T follicular helper cell (primary cell): ENCODE measurements at places on chromosomes 2 and 18.

DNA sequence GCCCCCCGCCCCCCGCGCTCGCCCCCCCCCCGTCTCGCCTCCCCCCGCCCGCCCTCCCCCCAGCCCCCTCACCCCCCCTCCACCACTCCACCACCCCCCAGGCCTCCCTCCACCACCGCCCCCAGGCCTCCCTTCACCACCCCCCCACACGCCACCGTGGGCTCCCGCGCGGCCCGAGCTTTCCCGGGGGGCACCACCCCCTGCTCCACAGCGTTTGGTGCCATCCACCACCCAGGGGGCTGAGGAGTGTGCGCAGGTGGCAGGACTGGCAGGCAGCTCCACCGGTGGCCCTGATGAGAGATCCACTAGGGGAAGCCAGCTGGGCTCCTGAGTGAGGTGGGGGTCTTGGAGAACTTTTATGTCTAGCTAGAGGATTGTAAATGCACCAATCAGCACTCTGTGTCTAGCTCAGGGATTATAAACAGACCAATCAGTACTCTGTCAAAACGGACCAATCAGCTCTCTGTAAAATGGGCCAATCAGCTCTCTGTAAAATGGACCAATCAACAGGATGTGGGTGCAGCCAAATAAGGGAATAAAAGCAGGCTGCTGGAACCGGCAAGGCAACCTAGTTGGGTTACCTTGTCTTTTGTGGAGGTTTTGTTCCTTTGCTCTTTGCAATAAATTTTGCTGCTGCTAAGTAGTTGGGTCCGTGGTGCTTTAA lies 43.0 kb upstream of the ITSN2 start:
- DNase-seq: no peak

DNA sequence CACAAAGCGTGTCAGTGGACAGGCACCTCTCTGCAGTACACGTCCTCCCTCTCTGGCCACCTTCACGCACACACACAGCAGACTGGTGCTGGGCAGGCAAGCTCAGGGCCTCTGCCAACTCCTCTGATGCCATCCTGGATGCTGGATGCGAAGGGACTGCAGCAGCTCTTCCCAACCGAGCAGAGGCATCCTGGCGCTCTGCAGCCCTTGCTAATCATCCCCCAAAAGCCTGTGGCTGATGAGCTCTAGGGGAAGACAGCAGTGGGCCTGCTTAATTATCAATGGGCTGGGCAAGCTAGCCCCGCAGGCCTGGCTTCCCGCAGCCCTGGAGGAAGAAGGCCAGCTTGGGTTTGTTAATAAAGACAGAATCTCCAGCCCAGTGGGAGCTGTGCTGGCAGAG lies 71.3 kb upstream of the TEX51 start:
- DNase-seq: no peak

GRCh38 chr2:80112790-80113189 lies 191.8 kb downstream of the LRRTM1 start:
- no peak for DNase-seq

GRCh38 chr2:72864500-72864899 lies 22.7 kb upstream of the SPR start:
- no peak for DNase-seq

GRCh38 chr18:80200932-80201672 lies 46.2 kb downstream of the PARD6G start:
- no peak for DNase-seq

GRCh38 chr18:58863539-58864145 lies 1.0 kb upstream of the ZNF532 start:
- peak; percentile 5 for DNase-seq

DNA sequence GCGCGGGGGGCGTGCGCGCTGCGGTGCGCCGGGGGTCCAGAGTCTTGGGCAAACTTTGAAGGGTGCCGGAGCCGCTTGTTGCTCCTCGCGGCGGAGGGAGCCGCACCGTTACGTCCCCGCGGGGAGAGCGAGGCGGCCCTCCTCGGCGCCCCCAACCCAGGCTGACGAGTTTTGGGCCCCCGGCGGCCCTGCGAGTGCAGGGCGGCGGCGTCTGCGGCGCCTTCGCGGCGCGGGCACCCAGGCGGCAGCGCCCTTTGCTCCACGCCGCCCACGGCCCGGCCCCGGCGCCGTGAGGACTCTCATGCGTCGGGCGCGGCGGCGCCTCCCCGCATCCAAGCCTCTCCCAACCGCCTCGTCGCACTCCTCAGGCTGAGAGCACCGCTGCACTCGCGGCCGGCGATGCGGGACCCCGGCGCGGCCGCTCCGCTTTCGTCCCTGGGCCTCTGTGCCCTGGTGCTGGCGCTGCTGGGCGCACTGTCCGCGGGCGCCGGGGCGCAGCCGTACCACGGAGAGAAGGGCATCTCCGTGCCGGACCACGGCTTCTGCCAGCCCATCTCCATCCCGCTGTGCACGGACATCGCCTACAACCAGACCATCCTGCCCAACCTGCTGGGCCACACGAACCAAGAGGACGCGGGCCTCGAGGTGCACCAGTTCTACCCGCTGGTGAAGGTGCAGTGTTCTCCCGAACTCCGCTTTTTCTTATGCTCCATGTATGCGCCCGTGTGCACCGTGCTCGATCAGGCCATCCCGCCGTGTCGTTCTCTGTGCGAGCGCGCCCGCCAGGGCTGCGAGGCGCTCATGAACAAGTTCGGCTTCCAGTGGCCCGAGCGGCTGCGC lies 814 bp downstream of the FZD7 start:
- DNase-seq: peak; percentile 10

GRCh38 chr2:53813151-53813550 lies 26.3 kb downstream of the ERLEC1 start:
- no peak for DNase-seq

DNA sequence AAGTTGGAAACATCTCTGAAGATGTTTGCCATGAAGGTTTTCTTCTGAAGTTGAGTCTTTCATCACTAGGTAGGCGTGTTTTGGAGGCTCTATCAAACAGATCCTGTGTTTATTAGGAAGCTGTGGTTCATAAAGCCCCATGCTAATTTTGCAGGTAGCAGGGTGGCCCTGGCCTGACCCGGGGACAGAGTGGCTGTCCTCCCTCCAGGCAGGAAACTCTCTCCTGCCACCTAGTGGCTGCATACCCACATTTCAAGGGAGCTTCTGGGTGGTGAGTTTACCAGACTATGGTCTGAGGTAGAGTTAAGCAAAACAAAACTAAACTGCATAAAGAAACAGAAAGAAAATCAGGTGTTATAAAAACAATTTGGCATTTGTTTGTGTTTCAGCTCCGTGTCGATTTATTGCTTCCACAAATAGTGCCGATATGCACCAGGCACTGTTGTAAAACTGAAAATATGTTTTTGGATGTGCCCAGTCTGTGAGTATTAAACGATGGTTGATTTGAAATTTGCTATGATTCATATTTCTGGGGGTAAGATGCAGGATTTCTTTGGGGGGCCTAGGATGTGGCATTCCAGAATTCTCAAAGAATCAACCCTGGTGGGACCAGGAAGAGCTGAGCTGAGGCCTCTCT lies 26.0 kb upstream of the IL37 start:
- DNase-seq: peak; percentile 39

DNA sequence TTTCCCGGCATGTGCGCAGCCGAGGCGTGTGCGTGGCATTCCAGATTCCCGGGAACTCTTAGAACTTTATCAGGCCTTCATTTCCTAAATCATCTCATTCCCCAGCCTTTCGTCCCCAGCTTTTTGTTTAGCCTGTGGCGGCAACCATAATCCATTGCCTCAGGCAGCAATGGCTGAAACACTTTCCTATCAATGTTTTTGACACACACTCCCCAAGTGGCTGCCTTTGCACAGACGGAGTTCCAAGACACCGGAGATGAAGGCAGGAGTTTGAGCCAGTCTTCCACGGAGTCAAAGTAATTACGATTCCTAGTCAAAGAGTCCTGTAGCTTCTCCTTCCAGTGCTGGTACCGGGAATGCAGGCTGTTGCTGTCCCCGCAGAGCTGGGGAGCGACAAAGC lies 64.8 kb downstream of the KCNG2 start:
- no peak for DNase-seq

DNA sequence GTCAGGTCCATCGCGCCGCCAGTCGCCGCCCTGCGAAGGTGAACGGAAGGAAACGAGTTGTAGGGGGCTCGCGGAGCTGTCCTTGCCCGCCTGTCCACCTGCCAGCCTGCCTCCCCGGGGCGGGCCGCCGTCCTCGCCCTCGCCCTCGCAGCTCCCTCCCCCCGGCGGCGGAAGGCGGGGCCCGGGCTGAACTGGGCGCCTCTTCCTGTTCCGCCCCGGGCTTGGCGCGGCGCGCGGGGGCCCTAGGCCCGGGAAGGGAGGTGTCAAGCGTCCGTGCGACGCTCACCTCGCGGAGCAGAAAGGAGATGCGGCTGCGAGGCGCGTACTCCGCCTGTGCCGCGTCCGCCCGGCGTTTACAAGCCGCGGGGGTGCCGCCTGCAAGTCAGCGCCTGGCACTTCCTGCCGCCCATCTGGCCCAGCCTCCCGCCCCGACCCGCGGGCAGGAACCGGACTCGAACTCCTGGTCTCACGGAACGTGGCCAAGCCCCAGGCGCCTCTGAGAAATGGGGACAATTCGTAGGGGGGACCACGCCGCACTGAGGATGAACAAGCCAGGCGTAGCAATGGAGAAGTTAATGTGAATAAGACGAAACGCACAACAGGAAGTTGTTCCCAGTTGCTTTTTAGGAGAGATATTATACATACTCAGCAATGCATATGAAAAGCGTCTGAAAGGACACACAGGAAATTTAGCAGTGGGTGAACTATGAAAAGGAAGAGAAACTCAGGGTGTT lies at the start of gene CNPPD1:
Gene CNPPD1 (minus strand): TSS at position 108 of the 734 bp plus-strand sequence. CDS start 97 bp downstream, at position 11.
- peak; percentile 79 for DNase-seq

DNA sequence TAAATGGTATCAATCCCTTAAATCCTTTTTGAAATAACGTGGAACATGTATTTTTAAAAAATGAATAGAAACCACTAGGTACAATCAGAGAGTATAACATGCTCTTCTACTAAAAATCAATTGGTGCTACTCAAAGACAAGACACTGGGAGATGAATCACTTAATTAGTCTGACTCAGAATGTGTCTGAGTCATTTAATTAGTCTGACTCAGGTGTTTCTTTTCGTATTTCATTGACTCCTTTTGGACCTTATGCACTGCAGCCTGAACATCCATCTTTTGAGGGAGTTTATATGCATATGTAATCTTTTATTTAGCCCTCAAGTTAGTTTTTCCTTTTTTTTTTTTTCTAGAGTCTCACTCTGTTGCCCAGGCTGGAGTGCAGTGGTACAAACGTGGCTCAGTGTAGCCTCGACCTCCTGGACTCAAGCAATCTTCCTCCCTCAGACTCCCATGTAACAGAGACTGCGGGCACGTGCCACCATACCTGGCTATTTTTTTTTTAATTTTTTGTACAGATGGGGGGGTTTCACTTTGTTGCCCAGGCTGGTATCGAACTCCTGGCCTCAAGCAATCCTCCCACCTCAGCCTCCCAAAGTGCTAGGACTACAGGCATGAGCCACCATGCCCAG lies 26.5 kb downstream of the PPP4R3B start:
- DNase-seq: no peak

- no peak for DNase-seq
These were observed 109.9 kb downstream of the SLC4A3 start for GRCh38 chr2:219737270-219737691.

DNA sequence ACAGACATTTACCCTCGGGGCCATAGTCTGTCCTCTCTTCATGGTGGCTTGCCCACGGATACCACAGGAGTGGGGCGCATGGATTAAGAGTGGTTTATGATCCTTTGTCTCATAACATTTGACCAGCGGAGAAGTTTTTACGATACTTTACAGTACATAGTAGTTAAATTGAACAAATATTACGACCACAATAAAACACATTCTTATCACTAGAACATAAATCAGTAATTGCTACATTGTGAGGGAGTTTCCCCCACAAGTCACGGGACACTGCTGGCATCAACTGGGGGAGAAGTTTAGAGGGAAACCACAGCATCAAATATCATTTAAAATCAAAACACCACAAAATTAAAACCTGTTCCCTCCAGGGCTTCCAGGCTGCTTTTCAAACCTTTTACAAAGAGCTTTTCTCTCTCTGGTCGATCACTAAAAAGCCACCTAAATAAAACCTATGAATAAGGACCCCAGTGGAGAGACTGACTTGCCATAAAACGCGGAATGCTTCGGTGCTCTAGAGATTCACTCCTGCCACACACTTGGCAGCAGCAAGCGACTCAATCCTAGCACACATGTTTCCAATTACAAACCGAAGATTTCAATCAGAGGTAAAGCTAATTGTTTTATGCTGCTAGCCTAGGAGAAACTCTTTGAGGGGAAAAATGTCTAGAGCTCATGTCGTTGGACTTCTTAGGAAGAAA lies 173.7 kb upstream of the HNRNPA3 start:
- DNase-seq: no peak

- DNase-seq: no peak
These were observed 400.3 kb downstream of the MTX2 start for GRCh38 chr2:176669398-176670174.

GRCh38 chr2:38462121-38462661 lies 85.1 kb upstream of the ATL2 start:
- DNase-seq: no peak

GRCh38 chr2:8606649-8607550 lies 75.0 kb upstream of the ID2 start:
- DNase-seq: no peak
